GM12864 (cell line): ENCODE measurements at places on chromosomes 3 and 15.

GRCh38 chr15:85456798-85457197, 76.4 kb downstream of the AKAP13 start:
- DNase-seq = no peak

DNA sequence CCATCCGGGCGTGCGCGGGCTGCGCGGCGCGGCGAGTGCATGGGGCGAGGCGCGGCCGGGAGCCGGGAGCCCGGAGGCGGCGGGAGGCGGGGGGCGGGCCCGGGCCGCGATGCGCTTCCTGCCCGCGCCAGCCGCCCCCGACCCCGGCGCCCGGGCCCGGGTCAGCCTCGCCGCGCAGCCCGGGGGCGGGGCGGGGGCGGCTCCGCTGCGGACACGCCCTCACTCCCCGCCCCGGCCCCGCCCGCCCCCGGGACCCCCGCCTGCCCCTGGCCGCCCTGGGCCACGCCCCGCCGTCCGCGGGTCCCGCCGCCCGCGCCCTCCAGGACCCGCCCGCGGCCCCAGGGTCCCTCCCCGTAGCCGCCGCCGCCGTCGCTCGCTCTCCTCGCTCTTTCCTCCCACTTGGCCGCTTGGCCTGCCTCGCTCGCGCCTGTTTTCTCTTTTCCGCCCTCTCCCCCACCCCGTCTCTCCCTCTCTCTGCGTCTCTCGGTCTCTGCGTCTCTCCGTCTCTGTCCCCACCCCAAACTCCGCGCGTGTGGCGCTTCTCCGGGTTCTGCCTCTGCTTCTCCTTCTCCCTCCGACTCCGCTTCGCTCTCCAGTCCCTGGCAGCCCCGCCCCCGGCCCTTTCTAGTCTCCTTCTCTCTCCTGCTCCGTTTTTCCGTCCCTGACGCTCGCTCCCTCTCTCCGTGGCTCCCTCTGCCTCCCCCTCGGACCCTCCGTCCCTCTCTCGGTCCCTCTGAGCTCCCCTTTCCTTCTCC, at the start of gene PLXND1:
Gene PLXND1 (minus strand): TSS at position 41 of the 755 bp plus-strand sequence. CDS start 37 bp downstream, at position 4.
- DNase-seq = no peak

DNA sequence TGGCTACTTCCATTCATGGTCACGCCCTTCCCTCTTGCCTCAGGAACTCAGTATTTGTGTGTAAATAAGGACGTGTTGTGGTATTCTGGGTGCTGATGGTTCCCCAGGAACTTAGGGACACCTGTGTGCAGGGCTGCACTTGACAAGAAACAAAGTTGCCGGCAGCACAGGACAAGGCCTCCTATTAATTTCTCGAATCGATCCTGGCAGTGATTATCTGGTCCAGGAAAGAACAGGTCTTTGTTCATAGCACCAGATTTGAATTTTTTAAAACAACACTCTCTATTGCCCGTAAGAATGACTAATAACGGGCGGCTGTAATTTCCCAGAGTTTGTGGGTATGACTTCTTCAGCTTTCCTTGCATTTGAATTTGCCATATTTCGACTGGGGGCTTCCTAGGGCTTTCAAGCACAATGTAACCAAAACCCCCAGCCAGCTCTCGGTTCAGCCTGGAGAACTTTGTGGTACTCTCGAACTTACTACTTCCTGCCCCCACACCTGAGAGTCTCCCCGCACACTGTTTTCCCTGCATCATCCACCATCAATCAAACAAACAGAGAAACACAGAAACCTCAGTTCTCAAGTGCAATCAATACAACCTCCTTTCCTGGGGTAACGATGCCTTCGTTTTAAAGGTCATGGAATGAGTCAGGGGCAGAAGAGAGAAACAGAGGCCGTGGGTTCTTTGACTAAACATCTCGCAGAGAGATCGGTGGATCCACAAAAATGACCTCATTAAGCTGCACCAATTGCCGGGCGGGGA, 241.7 kb upstream of the ICE2 start:
- peak; percentile 60 for DNase-seq

GRCh38 chr3:194328053-194328657, 23.0 kb downstream of the CPN2 start:
- DNase-seq = no peak

- no peak for DNase-seq
Measured at GRCh38 chr3:193589129-193589528, 3.9 kb upstream of the OPA1 start.

DNA sequence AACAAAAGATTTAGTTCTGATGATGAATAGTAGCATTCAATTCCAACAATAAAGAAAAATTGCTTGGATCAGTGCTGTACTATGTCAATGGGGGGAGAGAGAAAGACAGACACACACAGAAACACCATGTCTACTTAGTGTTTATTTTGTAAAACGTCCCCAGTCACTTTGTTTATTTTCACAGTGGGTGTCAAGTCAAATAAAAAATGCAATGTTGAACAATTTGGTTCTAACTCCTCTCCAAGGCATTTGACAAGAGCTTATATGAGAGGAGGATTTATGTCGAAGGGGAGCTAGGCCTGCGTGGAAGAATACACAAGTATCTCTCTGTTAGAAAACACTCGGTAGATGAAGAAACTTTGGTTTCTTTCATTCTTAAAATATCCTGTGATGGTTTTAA, 201.7 kb upstream of the SLC2A2 start:
- no peak for DNase-seq

GRCh38 chr3:69108811-69109210, 13.6 kb downstream of the LMOD3 start:
- DNase-seq = no peak

GRCh38 chr15:59180945-59181600, 25.6 kb upstream of the LDHAL6B start:
- DNase-seq = no peak

- DNase-seq = no peak
Measured at GRCh38 chr3:128983293-128984069, 10.4 kb downstream of the CFAP92 start.

DNA sequence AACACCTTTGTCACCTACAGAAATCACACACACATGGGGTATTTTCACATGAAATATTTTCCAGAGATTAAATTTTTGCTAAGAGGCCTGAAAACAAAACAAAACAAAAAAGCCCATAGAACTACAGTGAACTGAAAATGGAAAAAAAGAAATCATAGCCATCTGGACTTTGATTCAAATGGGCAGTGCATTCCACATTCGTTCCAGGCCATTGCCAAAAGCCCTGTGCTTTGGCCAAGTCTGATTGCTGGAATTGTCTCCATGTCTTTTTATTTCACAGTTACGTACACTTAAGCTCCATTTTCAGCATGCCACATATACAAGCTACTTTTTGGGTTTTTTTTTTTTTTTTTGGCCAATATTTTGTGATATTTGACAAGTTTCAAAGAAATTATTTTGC, 47.1 kb downstream of the TFG start:
- no peak for DNase-seq

- no peak for DNase-seq
Measured at GRCh38 chr15:68578980-68579935, at the start of gene CORO2B. CORO2B (plus strand) TSS chr15:68578993; CDS start chr15:68579263, 270 bp downstream.

GRCh38 chr15:78241017-78241416, 6.7 kb upstream of the ACSBG1 start:
- no peak for DNase-seq

GRCh38 chr3:98232489-98232888, 31.6 kb upstream of the OR5H6 start:
- DNase-seq = no peak

- DNase-seq = no peak
Measured at GRCh38 chr3:105821433-105821832, 47.4 kb downstream of the CBLB start.
